Activated CD8-positive, alpha-beta memory T cell treated with anti-CD3 and anti-CD28 coated beads for 1 hour (primary cell): ENCODE measurements at places on chromosomes 2 and 18.

DNA sequence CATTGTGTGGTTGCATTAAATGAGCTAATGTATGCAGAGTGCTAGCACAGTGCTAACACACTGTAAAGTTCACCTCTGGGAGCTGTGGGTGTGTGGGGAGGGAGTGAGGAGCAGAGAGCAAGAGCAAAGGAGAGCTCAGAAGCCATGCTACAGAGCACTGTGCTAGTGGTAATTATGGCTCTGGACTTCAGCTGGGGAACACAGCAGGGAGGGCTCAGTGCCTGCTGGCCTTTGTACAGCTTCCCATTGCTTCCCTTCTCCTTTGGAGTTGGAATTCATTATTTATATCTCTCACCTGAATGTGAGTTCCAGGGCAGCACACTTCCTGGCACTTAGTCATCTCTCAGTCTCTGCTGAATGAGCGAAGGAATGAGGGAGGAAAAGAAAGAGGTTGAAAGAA is 2.5 kb upstream of the PLA2R1 start:
- no peak for DNase-seq

GRCh38 chr2:109379507-109379906 is 234.3 kb downstream of the SEPTIN10 start:
- no peak for DNase-seq

DNA sequence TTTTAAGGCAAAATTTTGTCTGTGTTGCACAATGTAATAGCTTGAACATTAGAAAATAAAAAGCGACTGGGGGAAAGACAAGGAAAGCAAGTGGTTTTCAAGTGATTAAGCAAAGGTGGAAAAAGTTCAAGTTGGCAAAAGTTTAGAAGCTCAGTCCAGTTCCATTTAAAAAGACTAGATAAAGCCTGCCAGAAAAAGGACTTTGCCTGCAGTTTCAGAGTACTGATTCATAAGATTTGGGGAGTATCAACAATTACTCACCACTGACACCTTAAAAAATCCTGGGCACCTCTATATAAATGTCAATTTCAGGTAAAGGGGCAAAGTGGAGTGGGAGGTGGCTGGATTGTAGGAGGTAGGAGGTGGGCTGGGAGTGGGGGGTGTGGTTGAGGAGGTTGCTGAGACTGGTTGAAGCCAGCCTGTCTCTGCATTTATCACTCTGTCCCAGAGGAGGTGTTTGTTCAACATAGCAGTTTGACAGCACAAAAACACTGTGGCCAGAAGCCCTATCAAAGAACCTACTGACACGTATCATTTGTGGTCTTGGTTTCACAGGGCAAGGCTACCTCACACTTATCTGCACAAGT is 14.6 kb downstream of the ZEB2 start:
- no peak for DNase-seq

- DNase-seq = no peak
Measured at GRCh38 chr2:168120730-168121129, 126.7 kb downstream of the STK39 start.
